Right lung (tissue), 10 donors: ENCODE measurements at places on chromosomes 2 and 18.

DNA sequence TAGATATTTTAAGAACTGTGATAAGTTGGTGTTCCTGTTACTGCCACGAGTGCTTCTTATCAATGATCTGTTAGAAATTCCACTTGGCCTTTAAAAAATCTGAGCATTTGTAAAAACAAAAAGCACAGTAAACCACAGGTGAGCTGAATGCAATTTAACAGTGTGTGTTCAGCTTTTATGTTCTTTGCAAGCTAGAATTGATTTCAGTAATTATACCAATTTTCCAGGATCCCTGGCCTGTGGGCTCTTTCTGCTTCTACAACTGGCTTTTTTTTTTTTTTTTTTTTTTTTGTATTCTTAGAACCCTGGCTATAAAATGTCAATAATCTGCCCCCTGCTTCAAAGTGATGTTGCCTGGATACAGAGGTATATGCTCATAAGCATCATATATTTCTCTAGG, 548.5 kb upstream of the SLC8A1 start:
- no peak for DNase-seq

- no peak for DNase-seq
Observed at GRCh38 chr2:230881840-230882239, 17.1 kb downstream of the ITM2C start.

DNA sequence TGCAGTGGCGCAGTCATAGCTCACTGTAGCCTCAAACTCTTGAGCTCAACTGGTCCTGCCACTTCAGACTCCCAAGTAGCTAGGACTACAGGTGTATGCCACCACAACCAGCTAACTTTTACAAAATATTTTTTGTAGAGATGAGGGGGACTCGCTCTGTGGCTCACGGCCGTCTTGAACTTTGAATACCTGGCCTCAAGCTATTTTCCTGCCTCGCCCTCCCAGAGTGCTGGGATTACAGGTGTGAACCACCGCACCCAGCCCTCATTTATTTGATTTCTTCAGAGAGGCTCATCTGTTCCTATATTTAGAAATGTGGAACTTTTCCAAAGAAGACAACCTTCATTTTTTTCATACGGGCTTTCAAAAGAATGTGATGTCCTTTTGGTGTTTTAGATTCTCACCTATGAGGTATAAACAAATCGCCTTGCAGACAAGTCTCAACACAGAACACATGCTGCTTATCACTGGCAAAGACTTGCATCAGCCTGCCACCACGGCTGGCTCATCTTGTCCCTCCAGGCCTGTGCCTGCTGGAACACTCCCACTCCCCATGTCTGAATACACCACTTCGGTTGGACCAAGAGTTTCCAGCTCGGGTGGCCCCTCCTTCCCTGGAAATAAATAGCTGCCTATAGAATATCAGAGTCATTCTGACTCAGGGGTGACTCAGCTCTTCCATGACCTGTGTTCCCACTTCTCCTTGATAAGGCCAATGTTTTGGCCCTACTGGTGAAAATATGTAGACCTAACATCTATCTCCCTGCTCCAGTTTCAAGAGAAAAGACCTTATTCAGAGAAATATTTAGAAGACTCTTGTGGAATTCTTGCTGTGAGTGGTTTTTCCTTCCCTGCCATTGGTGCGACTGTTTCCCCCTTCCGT, 202.6 kb downstream of the TGIF1 start:
- no peak for DNase-seq

DNA sequence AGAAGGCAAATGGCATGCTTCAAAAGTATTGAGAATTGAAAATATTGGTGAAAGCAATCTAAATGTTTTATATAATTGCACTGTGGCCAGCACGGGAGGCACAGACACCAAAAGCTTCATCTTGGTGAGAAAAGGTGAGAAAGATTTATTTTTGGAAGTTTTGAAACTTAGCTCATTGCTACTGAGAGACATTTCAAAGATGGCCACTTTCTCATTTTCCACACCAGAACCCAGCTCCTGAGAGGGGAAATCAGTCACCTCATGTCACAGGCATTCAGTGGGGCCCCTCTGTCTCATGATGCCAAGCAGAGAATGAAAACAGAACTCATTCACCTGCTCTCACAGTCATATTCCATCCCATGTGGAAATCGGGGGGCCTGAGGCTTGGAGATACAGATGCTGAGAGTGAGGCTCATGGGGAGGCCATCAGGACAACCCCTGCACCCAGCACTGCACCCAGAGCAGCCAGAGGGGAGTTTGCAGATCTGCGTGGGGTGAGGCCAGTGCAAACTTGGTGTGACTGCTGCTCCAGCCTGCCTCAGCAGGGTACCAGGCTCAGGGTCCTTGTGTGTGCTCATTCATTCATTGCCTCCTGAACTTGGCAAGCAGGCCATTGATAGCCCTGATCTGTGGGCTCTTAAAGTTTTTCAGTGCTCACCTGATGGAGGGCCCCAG, 31.4 kb downstream of the IL18R1 start:
- no peak for DNase-seq

- DNase-seq, result no peak
Observed at GRCh38 chr2:186696290-186696689, 2.4 kb downstream of the FAM171B start.

GRCh38 chr2:170815311-170815710, 1.4 kb upstream of the GAD1 start:
- no peak for DNase-seq

GRCh38 chr2:113089916-113090315, 22.1 kb downstream of the IL1F10 start:
- no peak for DNase-seq

DNA sequence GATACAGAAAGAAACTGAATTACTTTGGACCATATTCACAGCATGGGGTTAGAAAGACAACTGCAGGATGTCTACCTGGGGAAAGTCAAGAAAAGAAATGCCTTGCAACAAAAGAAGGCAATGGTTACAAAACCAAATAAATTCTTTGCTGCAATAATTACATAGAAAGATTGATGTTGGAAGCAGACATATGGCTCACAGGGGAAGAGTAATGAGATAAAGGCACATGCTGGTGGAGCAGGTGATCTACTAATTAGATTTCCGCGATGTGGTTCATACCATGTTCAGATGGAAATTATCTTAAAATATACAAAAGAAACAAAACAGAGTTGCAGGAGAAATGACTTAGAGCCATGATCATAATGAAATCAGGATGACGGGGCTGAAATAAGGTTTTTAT, 718.8 kb upstream of the PKDCC start:
- no peak for DNase-seq

GRCh38 chr2:134402410-134402809, 148.5 kb downstream of the MGAT5 start:
- DNase-seq, result peak; percentile 8

- peak; percentile 10 for DNase-seq
Observed at GRCh38 chr2:138640921-138641676, 139.1 kb downstream of the NXPH2 start.

DNA sequence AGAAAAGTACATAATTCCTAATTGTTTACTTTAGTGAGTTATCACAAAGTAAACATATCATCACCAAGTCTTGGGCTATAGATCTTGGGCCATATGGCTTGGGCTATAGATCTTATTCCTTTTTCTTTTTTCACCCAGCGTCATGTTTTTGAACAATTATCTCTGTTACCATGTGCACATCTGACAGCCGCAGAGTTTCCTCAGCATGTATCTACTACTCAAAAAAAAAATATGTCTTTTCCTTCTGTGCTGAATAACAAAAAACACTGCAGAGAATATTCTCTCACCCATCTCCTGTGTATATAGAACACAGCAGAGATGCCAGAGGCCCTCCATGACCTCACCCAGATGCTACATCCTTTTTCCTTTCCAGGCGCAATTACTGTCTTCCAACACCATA, 76.2 kb upstream of the MYO3B start:
- no peak for DNase-seq

DNA sequence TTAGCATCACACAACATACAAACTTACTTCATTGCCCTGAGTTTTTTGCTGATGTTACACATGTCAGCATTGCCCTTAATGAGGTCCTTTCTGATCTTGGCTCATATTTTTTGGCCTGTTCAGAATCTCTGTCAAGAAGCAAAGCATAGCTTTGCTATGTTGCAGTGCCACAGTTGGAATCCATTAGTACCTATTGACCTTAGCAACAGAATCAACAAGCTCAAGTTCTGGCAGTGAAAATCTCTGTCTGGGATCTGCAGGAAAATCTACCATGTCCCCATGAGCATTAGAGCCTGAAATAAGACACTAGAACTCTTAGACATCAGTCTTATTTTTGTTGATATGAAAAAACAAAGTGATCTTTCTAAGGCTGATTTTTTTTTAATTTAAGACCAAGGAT, 105.6 kb upstream of the FHL2 start:
- DNase-seq, result no peak

GRCh38 chr18:46312221-46312620, 208.0 kb downstream of the HAUS1 start:
- no peak for DNase-seq

DNA sequence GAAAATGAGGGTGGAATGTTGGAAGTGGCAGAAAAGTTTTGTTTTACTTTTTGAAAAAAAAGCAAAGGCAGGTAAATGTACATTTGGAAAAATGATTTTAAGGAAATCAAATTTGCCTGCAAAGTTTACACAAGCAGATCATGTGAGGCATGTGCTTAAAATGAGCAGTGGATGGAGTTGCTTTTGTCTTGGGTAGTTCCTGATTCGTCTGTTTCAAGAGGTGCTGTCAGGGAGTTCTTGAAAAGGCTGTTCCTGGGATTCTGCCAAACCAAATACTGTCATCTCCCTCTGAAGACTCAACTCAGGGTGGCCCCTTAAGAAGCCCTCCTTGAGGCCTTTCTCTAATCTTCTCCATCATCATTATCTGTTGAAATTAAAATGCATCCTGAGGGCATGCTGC, 59.0 kb downstream of the TACR1 start:
- DNase-seq, result no peak

DNA sequence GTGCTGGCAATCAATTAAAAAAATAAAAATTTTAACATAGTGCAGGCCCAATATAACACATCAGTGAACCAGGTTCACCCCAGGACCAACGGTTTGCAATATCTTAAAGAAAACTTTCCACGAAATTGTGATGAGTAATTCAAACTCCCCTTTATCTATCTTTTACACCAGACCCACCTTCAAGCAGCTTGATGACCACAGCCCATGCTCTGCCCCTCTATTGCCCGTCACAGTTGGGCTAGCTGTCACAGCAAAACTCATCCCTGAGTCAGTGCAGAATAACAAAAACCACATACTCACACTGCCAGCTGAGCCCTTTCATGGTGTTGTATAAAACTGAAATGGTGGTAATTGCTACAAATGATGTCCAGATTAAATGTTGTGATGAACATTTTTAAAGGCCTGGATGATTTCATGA, 112.5 kb upstream of the CREB1 start:
- DNase-seq, result no peak

DNA sequence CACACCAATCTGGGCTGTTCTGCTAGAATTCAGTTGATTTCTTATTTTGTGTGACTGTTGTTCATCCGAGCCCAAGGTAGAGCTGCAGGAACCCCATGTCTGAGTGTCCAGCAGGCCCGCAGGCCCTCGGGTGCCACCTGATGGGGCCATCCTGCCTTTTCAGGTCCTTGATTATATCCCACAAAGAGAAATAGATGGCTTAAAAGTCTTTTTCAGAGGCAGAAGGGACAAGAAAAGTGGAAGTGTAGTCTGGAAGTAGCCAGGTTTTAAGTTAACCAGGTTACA, 52.2 kb downstream of the AGAP1 start:
- DNase-seq, result no peak

DNA sequence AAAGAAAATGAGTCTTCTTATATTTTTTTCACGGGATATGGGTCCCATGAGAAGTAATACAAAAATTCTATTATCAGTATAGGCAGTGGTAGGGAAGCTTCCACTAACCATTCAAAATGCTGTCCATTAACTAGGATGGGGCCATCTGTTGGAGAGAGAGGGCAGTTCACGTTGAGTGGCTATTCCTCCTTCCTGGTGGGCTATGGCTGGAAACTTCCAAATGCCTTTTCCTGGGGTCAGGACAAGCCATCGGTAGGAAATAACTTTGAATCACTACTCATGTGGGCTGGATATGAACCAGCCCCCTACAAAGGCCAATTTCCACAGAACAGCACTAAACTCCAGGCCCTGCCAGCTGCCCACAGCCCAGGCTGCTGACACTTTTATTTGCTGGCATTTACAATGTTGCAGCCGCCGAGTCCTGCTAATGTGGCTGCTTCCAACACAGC, 156.1 kb upstream of the HNRNPA3 start:
- DNase-seq, result peak; percentile 88

DNA sequence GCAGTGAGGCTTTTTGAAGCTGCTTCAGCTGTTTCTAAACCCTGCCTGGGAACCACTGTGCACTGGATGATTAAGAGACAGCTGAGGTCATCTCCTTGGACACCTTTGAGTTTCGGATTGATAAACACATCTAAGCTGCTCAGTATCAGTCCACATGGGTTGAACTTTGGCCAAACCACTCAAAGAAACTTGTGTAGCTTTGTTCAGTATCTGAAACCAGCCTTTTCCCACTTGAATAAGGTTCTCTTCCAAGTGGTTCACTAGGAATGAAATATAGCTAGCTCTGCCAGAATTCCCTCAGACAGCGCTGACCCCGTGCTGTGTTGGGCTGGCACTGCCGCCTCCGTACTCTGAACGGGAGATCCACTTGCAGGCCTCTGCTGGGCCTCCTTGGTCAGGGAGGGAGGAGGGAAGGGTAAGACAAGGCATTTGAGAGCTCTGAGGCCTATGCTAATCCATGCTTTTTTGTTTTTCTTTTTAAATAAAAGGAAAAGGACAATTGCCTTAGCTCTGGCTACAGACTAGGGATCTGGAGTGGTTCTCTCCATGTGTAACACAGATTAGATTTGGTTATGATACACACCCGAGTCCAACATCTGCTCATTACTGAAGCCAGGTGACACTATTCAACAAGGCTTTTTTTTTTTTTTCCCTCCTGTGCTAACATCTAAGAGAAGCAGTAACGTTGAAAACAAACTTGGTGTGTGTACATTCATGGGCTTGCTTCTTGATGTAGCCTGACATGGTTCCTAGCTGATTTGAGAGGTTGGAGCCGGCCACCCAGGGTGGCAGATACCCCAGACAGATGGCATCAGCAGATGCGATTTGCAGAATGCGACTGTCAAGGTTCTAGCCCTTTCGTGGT, 67.7 kb downstream of the NCK2 start:
- DNase-seq, result peak; percentile 48

DNA sequence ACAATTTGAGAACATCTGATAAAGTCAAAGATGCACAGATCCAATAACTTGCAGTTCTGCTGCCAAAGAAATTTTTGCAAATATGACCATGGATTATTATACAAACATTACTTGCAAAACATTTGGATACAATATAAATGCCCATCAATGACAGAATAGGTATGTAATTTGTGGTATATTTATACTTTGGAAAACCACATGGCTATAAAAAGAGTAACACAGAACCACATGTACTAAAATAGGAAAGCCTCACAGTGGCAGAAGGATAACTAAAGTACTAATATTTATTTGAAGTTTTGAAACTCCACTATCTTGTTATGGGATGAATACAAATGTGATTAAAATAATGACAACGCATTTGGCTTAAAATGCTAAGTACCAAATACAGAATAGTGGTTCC, 51.8 kb upstream of the DNAJC10 start:
- no peak for DNase-seq

- no peak for DNase-seq
Observed at GRCh38 chr2:47509250-47509649, 106.3 kb downstream of the MSH2 start.
